ENCODE measurements at places on chromosomes 3 and 15.

DNA sequence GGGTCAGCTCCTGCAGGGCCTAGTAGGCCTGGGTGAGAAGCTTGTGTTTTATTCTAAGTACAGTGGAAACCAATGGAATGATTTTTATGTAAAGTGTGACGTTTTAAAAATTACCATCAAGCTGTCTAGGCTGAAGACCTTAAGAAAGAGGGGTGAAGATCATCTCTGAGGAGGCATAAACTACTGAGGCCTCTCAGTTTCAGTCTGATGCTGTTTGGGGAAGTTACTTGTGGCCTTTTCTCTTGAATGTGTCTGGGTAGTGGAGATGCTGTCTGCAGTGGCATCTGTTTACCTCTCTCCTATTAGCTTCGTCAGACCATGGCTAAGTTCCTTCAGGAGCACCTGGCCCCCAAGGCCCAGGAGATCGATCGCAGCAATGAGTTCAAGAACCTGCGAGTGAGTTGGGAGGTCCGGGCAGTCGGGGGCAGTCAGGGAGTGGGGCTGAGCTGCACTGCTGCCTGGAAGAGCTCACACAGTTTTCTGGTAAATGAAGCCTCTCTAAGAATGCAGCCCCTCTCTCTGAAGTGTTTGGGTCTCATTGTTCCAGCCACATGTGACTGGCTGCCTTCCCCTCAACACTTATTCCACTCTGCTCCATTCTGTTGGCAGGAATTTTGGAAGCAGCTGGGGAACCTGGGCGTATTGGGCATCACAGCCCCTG, 1.9 kb downstream of the IVD start:
- no peak for DNase-seq

- DNase-seq = no peak
These were observed 405.9 kb downstream of the LPP start for GRCh38 chr3:188559856-188560255.

GRCh38 chr3:42714171-42714852, 11.7 kb upstream of the HHATL start:
- no peak for DNase-seq

GRCh38 chr3:14320219-14320618, 82.2 kb upstream of the SLC6A6 start:
- no peak for DNase-seq

- DNase-seq = no peak
These were observed 61.3 kb downstream of the ABHD2 start for GRCh38 chr15:89149501-89150101.

DNA sequence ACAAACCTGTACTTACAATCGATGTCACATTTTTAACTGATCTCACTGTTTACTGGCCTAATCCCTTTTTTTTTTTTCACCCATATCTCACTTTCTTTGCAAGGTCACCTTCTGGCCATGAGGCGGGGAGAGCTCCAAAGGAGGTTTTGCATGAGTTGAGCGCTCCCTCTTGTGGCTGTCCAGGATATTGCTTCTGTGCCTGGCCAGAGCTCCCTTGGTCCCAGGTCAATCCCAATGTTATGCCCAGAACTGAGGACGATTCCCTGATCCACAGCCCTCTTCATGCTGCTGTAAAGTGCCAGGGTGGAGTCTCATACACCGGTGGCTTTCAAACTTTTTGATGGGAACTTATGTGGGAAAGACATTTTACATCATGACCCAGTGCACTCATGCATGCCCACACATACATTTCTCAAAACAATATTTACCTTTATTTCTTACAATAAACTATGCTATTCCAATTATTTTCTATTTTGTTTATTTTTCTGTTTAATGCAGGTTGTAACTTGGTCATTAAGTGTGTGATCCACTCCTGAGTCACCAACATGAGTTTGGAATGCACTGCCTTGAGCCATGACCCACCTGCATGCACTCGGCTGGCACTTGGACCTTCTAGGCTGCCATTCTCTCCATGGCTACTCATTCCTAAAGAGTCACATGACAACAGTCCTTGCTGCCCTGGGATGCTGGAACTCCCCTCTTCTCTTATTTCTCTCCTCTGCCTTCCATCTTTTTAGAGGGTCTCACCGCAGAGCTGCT, 9.6 kb upstream of the SST start:
- peak; percentile 25 for DNase-seq

DNA sequence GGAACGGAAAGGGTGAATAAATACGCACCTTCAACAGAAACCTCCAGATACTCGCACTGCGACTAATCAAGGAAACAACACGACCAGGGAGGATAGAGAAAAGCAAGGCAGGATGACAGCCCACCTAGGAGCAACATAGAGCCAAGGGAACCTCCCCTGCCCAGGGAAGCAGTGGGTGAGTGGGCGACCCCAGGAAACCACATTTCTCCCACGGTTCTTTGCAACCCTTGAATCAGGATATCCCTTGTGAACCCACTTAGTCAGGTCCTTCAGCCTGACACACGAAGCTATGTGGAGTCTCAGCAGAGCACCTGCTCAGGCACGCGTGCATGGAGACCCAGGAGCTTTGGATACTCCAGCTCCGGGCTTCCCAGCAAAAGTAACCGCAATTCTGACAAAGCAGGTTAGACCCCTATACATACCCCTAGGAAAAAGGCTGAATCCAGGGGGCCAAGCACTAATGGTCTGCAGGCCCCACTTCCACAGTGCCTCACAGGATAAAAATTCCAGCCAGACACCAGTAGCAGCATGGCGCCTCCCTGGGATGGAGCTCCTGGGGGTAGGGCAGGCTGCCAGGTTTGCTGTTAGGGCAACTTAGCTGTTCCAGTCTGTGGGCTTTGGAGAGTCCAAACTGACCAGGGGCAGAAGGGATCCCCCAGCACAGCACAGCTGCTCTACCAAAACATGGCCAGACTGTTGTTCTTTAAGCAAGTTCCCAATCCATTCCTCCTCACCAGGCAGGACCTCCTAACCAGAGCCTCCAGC, 38.4 kb upstream of the PXYLP1 start:
- DNase-seq = no peak

- DNase-seq = peak; percentile 66
These were observed 34.1 kb upstream of the NMD3 start for GRCh38 chr3:161187046-161187445.

- DNase-seq = peak; percentile 35
These were observed 48.5 kb upstream of the PEX5L start for GRCh38 chr3:180085122-180085710.

DNA sequence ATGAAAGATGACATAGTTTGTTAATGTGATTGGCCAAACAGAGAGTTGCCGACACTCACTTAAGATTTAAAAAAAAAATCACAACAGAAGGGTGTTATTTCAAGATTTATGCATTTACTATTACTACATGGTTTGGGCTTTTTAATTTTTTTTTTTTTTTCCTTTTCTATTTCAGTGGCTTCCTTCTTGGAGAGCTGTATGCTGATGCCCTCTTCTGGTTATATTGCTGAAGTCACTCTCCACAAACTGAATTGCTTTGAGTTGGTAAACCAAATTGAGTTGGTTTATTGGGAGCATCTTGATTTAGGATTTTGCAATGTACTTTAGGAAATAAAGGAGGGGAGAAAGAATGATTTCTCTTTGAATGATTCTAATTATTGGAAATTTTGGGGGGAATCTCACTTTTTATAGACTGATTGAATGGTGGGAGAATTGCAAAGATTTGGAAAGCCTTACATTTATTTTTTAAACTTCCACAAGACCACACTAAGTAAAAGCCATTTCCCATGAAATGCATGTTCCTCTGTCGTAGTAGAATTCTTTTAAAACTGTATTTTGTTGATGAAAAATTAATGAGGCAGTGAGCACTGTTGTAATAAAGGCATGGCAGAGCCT, 186.6 kb upstream of the FEZF2 start:
- no peak for DNase-seq

GRCh38 chr3:125005676-125006075, 50.1 kb downstream of the HEG1 start:
- no peak for DNase-seq

DNA sequence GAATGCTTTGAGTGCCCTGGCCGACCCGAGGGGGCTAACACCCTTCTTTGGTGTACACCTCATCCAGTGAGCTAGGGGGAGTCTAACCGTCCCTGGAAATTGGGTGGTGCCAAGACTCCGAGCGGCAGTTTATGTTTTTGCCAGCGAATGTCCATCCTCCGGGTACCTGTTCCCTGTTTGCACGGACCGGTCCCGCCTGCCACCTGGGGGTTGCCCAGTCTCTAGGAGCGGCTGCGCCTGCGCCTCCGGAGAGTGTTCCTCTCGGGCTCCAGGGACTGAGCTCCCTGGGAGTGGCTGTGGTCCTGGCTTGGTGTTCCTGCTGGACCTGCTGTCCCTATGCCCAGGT, 913 bp upstream of the WNT7A start:
- DNase-seq = no peak

- DNase-seq = no peak
These were observed 2.4 kb downstream of the TRPM1 start for GRCh38 chr15:31098953-31099740.

DNA sequence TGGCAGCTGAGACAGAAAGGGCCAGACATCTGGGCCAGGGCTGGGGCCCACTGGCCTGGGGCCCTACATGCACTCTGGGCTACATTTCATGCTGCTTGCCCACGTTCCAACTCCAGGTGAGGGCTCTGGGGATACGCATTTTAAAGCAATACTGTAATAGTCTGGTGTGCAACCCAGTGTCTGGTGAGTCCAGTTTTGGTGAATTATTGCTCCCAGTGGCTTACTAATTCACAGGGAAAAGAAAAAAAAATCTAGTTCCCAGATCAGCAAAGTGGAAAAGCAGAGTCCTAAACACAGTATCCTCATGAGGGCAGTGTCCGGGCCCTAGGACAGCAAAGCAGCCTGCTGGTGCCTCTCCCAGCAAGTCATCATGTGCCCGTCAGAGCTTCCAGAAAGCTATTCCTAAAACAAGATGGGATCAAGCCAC, 82.4 kb downstream of the CCNL1 start:
- no peak for DNase-seq

- no peak for DNase-seq
These were observed 48.8 kb downstream of the CD86 start for GRCh38 chr3:122103821-122104514.

GRCh38 chr3:125123451-125124305, 67.9 kb upstream of the HEG1 start:
- no peak for DNase-seq

DNA sequence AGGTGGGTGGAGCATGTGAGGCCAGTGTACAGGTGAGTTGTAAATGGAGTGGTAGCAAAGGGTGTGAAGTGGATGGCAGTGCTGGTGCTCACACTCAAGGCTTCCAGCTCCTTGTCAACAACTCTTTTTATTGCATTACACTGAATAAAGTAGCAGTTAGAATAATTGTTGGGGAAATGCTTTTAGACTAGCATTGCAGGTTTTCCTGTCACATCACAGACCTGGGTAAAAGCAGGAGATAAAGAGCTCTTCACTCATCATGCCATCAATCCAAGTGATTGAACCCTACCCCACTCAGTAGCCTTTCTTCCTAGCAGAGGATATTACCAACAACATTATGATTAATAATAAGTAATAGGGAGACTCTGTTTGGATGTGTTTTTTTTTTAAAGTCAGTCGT, 81.6 kb downstream of the CDIN1 start:
- DNase-seq = no peak

GRCh38 chr3:68373727-68374126, 558.6 kb downstream of the TAFA4 start:
- no peak for DNase-seq

Measured in COR-L47 (cell line).